ENCODE measurements at places on chromosomes 6 and 20.

DNA sequence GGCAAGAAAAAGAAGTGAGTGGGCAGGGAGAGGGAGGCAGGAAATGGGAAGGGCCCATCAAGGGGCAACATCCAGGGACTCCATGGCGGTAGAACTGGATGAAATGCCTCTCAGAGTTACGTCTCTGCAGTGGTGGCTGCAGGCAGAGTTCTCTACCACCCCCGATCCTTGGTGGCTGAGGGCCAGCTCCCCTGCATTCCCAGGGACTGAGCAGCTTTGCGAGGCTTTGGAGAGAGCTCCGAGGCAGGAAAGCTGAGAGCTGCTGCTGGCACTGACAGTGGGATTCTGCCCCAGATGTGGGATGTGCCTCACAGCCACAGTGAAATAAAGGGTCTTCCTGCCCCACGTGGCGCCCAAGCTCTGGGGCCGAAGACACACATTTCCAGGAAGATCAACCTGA, 236.6 kb downstream of the SLC24A3 start:
- H3K27me3 ChIP-seq = no peaks in the 10 kb centered on the region
- H3K4me3 ChIP-seq = no peak overlapping the region
- H3K27ac ChIP-seq = no peak overlapping the region
- DNase-seq = no peak
- H3K36me3 ChIP-seq = no peaks in the 10 kb centered on the region
- no peaks in the 10 kb centered on the region for H3K4me1 ChIP-seq

- no peak overlapping the region for H3K27ac ChIP-seq
- DNase-seq = no peak
- H3K4me3 ChIP-seq = no peak overlapping the region
- no peaks in the 10 kb centered on the region for H3K4me1 ChIP-seq
Measured at GRCh38 chr6:131038597-131039344, 24.3 kb downstream of the EPB41L2 start.

DNA sequence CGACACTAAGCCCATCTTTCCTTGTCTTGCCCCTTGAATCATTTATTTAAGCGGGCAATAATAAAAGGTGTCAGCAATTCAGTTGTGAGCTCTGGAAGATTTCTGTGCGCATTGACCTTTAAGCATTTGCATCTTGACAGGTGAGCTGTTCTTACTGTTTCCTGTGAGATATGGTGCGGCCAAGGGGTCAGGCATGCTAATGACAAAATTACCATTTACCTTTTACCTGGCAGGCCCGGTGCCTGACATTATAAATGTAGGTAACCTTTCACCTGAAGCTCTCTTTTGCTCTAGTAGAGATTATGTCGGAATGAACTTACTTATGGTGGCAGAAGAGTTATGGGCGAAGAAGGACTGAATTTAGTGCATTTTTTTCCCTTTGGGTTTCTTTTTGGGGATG, 89.3 kb upstream of the EEF1E1 start:
- H3K36me3 ChIP-seq = no peaks in the 10 kb centered on the region
- DNase-seq = no peak
- H3K4me3 ChIP-seq = no peak overlapping the region
- H3K27ac ChIP-seq = no peak overlapping the region
- H3K4me1 ChIP-seq = no peaks in the 10 kb centered on the region
- H3K27me3 ChIP-seq = peaks cover 5% of the 10 kb centered on the region

- DNase-seq = no peak
- no peaks in the 10 kb centered on the region for H3K4me1 ChIP-seq
- H3K36me3 ChIP-seq = no peaks in the 10 kb centered on the region
- H3K27me3 ChIP-seq = peaks cover 19% of the 10 kb centered on the region
- no peak overlapping the region for H3K27ac ChIP-seq
- H3K4me3 ChIP-seq = no peak overlapping the region
Measured at GRCh38 chr6:69623357-69623756, 173.5 kb downstream of the LMBRD1 start.

DNA sequence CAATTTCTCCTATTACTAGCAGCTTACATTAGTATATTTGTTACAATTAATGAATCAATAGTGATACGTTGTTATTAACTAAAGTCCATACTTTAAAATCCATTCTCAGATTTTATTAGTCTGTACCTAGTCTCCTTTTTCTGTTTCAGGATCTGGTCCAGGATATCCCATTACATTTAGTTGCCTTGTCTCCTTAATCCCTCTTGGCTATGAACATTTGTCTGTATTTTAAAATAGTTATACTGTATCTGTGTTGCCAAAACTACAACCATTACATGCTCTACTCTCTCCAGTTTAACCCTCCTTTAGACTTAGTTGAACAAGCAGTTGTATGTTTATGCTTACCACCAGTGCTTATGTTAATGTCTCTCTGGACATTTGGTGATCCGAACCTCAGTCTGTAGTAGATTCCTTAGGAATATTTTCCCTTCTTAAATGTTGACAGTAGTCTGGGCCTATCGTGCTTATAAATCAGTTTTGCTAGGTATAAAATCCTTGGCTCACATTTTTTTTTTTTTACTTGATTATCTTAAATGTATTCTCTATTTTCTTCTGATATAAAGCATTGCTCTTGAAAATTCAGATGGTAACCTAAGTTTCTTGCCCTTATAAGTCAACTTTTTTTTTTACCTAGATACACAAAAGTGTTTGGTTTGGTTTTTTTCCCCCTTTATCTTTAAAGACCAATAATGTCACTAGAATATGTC, 12.2 kb downstream of the ALDH5A1 start:
- H3K27me3 ChIP-seq = no peaks in the 10 kb centered on the region
- no peaks in the 10 kb centered on the region for H3K4me1 ChIP-seq
- H3K27ac ChIP-seq = no peak overlapping the region
- no peak for DNase-seq
- peaks cover 5% of the 10 kb centered on the region for H3K36me3 ChIP-seq

DNA sequence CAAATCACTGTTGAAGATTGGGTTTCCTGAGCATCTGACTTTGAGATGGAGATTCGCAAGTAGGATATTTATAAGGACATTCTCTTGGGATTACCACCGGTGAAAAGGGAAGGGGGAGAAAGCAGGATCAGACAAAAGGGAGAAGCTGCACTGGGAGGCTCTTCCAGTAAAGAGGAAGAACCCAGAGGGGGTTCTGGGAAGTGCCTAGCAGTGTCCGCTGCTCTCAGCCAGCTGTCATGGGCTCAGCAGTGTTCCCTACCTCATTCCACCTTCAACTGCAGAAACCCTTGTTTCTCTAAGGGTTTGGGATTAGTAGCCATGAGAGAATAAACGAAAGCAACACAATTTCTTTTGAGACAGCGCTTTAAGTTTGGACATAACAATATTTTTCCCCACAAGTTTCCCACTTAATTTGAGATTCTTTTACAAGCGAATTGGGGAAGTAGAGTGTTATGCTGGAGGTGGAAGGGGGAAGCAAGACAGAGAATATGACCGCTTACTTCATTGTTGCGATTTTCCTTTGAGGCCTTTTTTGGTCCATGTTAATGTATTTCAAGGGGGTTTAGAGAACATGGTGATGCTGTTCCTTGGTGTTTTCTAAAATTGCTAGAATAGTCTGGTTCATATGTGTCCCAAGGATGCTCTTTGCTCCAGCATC, 154.5 kb upstream of the SCGN start:
- no peaks in the 10 kb centered on the region for H3K4me1 ChIP-seq
- no peaks in the 10 kb centered on the region for H3K36me3 ChIP-seq
- no peak overlapping the region for H3K27ac ChIP-seq
- no peak for DNase-seq

- no peak for DNase-seq
- no peak overlapping the region for H3K4me3 ChIP-seq
- peaks cover 7% of the 10 kb centered on the region for H3K4me1 ChIP-seq
Measured at GRCh38 chr20:44936510-44936909, 23.7 kb downstream of the TOMM34 start.

GRCh38 chr6:148550569-148550968, 196.3 kb upstream of the UST start:
- H3K4me3 ChIP-seq = no peak overlapping the region
- no peak overlapping the region for H3K27ac ChIP-seq
- H3K4me1 ChIP-seq = no peaks in the 10 kb centered on the region

DNA sequence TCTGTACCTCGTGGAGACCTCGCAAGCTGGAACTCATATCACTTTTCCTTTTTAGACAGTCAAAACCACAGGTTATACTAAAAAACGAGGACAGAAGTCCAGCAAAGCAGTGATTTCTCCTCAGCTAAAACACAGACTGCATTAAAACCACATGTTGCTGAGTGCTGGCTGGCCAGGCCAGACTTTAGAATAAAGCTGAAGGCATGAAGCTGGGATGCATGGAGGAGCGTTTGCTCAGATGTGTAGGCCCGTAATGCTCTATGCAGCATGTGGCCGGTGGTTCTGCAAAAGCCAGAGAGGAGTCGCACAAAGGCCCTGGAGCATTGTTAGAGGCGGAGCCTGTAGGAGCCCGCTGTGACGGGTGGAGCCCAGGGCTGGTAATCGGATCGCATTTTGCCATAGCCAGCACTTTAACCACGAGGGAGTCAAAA, 83.6 kb downstream of the SMOC2 start:
- no peaks in the 10 kb centered on the region for H3K27me3 ChIP-seq
- no peaks in the 10 kb centered on the region for H3K4me1 ChIP-seq
- H3K4me3 ChIP-seq = no peak overlapping the region
- no peak overlapping the region for H3K27ac ChIP-seq
- H3K36me3 ChIP-seq = no peaks in the 10 kb centered on the region

DNA sequence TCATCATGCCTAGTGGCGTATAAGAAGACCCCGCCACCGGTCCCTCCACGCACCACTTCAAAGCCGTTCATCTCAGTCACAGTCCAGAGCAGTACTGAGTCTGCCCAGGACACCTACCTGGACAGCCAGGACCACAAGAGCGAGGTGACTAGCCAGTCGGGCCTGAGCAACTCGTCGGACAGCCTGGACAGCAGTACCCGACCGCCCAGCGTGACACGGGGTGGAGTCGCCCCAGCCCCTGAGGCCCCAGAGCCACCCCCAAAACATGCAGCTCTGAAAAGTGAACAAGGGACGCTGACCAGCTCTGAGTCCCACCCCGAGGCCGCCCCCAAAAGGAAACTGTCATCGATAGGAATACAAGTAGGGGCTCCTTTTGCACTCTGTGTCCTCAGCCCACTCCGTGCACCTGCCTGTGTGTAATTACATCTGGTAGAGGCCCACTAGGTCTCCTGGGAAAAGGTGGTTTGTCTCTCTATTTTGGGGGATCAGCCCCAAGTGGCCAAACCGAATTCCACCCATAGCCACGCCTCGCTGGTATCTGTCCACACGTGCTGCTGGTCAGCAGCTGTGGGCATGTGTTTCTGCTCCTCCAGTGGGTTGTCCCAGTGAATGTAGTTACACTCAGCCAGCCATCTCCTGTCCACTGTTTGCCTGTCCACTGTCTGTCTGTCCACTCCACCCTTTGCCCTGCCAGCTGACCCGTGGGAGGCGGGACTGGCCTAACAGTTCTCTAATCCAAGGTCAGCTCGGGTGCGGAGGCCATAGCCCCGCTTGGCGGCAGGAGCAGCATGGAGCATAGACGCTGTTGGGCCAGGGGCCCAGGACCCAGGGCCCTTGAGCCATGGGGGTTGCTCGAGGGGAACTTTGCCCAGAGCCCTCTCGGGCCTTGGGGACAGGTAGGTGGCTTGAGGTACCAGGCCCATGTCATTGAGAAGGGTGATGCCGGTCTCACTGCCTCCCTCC, 44.3 kb upstream of the MYL9 start:
- no peak overlapping the region for H3K27ac ChIP-seq
- no peak for DNase-seq
- H3K4me3 ChIP-seq = no peak overlapping the region
- peaks cover 20% of the 10 kb centered on the region for H3K36me3 ChIP-seq
- no peaks in the 10 kb centered on the region for H3K27me3 ChIP-seq
- H3K4me1 ChIP-seq = peaks cover 17% of the 10 kb centered on the region

DNA sequence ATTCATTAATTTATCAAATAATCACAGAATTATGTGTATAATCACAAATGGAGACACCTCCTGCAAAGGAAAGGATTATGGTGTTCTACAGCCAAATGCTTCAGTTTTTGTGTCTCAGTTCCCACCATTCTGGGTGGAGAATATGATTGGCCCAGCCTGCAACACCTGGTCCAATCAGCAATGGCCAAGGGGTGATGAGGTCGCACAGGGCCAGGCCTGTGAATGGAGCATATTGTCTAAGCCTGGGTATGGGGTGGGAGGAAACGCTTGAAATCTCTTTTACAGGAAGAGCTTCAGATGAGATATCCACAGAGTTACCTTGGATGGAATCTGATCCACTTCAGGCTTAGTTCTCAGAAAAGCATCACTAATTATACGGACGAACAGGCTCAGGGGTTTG, 271.6 kb downstream of the DHX35 start:
- peaks cover 2% of the 10 kb centered on the region for H3K27me3 ChIP-seq
- no peaks in the 10 kb centered on the region for H3K36me3 ChIP-seq
- H3K27ac ChIP-seq = no peak overlapping the region
- H3K4me1 ChIP-seq = no peaks in the 10 kb centered on the region
- no peak overlapping the region for H3K4me3 ChIP-seq
- no peak for DNase-seq

- no peak within 1 kb of the TSS for H3K27ac ChIP-seq
- H3K36me3 ChIP-seq = no peaks in the 10 kb centered on the region
- DNase-seq = no peak
Measured at GRCh38 chr6:53148684-53149083, at the start of gene GCM1. TSS of gene GCM1 (minus strand) at chr6:53148841. CDS start at chr6:53145632, 3,209 bp downstream.

GRCh38 chr6:87053312-87053711, 41.6 kb downstream of the CGA start:
- H3K27ac ChIP-seq = no peak overlapping the region
- no peaks in the 10 kb centered on the region for H3K4me1 ChIP-seq
- peaks cover 18% of the 10 kb centered on the region for H3K27me3 ChIP-seq
- no peaks in the 10 kb centered on the region for H3K36me3 ChIP-seq

GRCh38 chr6:79525272-79526100, 11.7 kb downstream of the LCA5 start:
- no peak overlapping the region for H3K4me3 ChIP-seq
- H3K36me3 ChIP-seq = no peaks in the 10 kb centered on the region
- H3K27ac ChIP-seq = no peak overlapping the region
- no peaks in the 10 kb centered on the region for H3K27me3 ChIP-seq

- no peak for DNase-seq
- no peaks in the 10 kb centered on the region for H3K27me3 ChIP-seq
- H3K27ac ChIP-seq = no peak overlapping the region
- H3K4me1 ChIP-seq = no peaks in the 10 kb centered on the region
- no peaks in the 10 kb centered on the region for H3K36me3 ChIP-seq
- no peak overlapping the region for H3K4me3 ChIP-seq
Measured at GRCh38 chr6:92495242-92495641, 924.1 kb downstream of the EPHA7 start.

GRCh38 chr6:98576791-98577190, 257.6 kb upstream of the POU3F2 start:
- peaks cover 1% of the 10 kb centered on the region for H3K27me3 ChIP-seq
- H3K4me1 ChIP-seq = no peaks in the 10 kb centered on the region
- H3K27ac ChIP-seq = no peak overlapping the region
